ENCODE measurements at places on chromosomes 6 and 20. TPM values are rescaled to one million over a fixed set of nuclear protein-coding genes. Genes with fewer than 3 reads are reported as not detected.

- DNase-seq, result no peak
These were observed 38.9 kb upstream of the CD2AP start for GRCh38 chr6:47438481-47439347.

DNA sequence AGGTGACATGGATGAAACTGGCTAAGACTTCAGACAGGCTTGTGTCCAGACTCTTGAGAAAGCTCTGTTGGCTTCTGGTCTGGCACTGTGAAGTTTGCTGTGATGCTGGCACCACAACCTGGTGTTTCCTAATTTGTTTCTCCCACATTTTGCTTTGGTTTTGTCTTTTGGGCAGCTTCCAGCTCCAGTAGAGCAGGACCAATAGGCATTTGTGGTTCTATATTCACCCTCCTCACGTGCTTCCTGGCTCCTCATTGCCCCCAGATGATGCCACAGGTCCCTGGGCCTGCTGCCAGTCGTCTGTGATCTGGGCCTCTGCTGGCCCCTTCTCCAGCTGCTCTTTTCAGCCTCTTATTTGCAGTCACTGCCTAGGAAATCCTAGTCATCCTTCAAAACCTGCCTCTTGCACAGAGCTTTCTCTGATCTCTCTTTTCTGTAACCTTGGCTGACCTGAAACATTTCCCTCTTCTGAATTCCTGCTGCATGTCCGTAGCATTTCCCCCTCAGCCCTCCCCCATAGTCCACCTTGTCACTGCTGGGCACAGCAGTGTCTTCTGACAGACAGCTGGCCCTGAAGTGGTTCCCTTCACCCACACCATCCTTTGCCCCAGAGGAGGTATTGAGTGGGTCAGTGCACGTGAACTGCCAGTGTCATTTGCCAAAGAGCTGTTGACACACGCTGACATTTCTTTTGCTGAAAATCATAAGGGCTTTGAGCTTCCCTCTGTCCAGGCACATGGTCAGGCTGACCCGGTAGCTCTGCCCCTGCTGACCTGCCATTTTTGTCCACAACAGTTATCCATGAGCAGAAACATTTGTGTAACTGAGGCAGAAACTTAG is 63.0 kb downstream of the PTPN1 start:
- no peak for DNase-seq

SNAI1 gene
- total RNA-seq, result 2.2 TPM

ZBTB46 gene
- total RNA-seq, result 4.9 TPM

C20orf202 gene
- total RNA-seq, result not detected
